ENCODE measurements at places on chromosomes 1 and 21.

DNA sequence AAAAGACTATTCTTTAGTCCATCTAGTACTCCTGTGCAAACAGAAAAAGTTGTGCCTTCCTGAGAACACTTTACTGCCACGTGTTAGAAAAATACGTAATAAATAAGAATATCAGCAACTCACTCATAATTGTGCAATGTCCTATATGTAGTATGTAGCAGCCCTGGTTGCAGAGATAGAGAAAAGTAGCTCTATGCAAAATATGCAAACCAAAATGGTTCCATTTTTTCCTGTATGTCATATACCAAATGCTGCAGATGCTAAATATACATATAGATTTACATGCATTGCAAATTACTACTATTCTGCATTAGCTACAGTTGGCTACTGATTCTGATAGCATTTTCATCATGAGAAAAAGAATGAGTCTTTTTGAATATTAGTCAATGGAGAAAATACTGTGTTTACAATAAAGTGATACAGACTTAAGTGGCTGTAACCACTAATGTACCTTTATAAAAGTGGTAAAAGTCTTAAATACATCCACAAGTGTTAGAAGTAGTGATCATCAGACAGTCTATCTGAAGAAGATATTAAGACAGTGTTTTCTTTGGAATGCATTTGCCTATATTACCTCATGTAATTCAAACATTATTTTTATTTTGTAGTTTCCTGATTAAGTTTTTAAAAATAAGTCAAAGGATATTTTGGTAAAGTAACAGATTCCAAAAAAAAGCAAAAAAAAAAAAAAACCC, 19.8 kb downstream of the NME7 start:
- DNase-seq, result no peak

DNA sequence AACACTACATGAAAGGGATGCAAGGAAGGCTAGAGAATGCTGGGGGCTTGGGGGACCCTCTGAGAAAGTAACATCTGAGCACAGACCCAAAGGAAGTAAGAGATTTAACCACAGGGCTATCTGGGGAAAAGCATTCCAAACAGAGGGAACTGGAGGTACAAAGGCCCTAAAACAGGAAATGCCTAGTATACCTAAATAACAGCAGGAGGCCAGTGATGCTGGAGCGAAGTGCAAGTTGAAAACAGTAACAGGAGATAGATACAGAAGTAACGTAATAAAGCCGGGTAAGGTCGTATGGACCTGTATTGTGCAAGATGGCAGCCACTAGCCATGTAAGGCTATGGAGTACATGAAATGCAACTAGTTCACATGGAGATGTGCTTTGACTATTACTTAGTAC, 52.1 kb downstream of the CD34 start:
- no peak for DNase-seq

- DNase-seq, result no peak
Measured at GRCh38 chr21:15895142-15896106, 165.6 kb downstream of the USP25 start.

- no peak for DNase-seq
Measured at GRCh38 chr1:167333124-167333523, 112.4 kb downstream of the POU2F1 start.

- DNase-seq, result no peak
Measured at GRCh38 chr1:29584776-29585175, 348.5 kb downstream of the PTPRU start.

DNA sequence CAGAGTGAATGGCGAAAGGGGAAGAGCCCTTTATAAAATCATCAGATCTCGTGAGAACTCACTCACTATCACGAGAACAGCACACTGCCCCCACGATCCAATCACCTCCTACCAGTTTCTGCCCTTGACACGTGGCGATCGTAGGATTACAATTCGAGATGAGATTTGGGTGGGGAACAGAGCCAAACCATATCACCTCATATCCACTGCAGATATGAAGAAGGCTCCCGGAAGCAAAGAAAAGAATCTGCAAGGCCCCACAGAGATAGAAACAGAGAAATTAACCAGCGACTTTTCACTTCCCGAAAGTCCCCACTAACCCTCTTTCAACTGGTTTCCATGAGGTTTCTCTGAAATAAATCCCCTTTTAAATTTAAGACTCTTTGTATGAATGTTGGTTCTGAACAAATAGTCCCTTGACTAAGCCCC, 86.2 kb upstream of the IRF2BP2 start:
- no peak for DNase-seq

All from NCI-H1048 (cell line).